ENCODE measurements at places on chromosomes 3 and 15.

GRCh38 chr3:2623436-2623835 is 486.7 kb downstream of the IL5RA start:
- no peak for DNase-seq

- no peak for DNase-seq
These were observed 273.7 kb upstream of the UMPS start for GRCh38 chr3:124456506-124456905.

DNA sequence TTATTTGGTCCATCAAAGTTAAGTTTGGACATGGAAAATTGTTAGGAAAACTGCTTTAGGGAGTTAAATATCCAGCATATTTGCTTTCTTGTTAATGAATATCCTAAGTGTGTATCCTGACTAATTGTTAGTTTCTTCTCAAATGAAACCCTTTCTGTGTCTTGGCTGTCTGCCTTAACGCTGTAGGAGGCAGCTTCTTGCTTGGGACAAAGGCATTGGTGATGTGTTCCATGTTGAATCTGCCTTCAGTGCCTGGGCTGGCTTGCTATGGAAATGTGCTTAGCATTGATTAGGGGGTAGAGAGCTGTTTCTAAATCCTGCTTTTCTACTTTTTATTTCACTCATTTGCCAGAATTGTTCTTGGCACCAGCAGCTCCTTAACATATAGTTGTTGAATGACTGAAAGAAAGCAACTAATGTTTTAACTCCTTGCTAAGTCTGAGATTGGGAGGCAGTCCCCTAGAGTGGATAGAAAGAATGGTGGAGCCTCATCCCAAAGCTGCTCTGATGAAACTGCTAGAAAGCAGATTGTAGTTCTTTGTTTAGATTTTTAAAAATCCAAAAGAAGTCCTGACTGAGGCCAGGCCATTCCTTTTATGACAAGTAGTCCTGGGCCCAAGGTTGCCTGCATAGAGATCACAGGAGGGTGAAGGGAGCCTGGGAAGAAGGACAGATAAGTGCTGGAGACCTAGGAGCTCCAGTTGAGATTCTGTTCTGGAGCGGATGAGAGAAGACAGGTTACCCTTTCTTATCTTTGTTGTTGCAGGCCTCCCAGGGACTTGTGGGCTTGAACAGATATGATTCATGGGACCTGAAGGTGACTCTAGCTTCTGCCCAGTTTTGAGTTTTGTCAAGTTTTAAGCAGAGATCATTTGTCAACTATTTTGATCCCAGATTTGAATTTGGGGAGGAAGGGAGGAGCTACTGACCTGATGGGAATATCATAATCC is 39.3 kb downstream of the OXNAD1 start:
- no peak for DNase-seq

- DNase-seq = peak; percentile 85
These were observed at the start of gene MAP2K5 for GRCh38 chr15:67542420-67543347. Gene MAP2K5, plus strand, starts transcription at chr15:67542703. Its CDS starts 633 bp downstream, at chr15:67543336.

DNA sequence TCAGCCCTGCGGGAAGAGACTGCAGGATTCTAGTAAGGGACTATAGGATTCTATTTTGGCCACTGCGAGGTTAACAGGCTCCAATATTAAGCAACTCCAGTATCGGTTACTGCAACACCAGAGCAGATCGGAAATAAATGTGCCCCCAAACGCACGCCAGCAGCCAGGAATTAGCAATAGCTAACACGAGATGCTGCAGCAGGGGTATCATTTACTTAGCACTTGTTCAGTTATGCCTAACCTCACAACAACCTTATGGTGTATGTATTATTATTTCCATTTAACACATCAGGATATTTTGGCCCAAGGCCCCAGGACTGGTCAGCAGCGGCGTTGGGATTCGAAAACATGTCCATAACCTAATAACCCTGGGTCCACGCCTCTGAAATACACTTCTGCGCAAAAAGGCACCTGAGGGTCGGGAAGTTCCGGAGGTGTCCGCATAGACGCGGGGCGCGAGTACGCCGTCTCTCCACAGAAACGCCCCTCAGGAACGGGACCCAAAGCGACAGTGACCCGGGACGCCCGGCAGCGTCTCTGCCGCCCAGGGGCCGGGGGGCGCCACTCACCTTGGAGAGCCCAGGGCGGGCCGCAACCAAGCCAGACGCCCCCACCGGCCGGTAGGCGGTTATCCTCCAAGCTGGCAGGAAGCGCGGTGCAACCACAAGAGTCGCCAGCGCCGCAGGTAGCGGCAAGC is 681 bp downstream of the PIK3CB start:
- peak; percentile 52 for DNase-seq

DNA sequence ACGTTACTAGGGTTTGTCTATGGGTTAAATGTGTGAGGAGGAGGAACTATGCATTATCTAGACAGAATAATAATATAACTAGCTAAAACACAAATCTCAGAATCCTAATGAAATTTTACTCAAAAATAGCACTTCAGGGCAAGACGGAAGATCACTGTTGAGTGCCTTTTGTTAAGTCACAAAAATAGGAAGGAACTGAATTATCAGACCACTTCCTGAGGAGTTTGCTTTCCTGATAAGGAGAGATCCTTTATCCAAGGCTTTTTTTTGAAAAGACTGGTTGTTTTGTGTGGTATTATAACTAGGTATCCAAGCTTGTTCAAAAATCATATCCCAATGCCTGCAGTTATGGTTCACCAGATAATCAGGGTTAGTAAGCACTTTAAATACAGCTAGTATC is 34.6 kb downstream of the NR2E3 start:
- DNase-seq = no peak

GRCh38 chr3:177928172-177928873 is 607.9 kb upstream of the KCNMB2 start:
- no peak for DNase-seq

DNA sequence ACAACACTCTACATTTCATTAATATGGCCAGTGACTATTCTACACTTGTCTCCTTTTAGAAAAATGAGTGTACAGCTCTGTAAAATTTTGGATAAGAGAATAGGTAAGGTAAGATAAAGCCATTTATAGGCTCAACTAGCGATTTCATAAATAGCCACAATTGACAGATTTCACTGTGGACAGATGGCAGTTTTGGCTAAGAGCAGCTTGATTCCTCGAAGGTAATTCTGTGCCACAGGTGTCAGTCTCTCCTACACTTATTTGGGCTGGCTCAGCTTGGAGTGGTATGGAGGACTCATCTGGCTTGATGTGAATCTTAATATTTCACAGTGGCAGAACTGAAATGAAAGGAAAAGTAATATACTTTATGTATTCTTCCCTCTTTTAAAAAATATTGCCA is 536.7 kb upstream of the TBL1XR1 start:
- DNase-seq = no peak

- no peak for DNase-seq
These were observed 95.8 kb downstream of the ZPLD1 start for GRCh38 chr3:102530415-102531181.

Data from stimulated activated CD4-positive, alpha-beta T cell treated with anti-CD3 and anti-CD28 coated beads, Interleukin-4, amount 100 ng/mL, for 4 hours (primary cell).